Kidney (tissue), 22 donors: ENCODE measurements at places on chromosomes 7 and 10.

- H3K36me3 ChIP-seq, result no peaks in the 10 kb centered on the region
- H3K4me3 ChIP-seq, result no peak overlapping the region
- H3K27me3 ChIP-seq, result no peaks in the 10 kb centered on the region
- peak; percentile 81 for DNase-seq
- no peak overlapping the region for H3K27ac ChIP-seq
- no peaks in the 10 kb centered on the region for H3K4me1 ChIP-seq
These were observed 425.7 kb upstream of the NFE2L3 start for GRCh38 chr7:25726170-25726780.

DNA sequence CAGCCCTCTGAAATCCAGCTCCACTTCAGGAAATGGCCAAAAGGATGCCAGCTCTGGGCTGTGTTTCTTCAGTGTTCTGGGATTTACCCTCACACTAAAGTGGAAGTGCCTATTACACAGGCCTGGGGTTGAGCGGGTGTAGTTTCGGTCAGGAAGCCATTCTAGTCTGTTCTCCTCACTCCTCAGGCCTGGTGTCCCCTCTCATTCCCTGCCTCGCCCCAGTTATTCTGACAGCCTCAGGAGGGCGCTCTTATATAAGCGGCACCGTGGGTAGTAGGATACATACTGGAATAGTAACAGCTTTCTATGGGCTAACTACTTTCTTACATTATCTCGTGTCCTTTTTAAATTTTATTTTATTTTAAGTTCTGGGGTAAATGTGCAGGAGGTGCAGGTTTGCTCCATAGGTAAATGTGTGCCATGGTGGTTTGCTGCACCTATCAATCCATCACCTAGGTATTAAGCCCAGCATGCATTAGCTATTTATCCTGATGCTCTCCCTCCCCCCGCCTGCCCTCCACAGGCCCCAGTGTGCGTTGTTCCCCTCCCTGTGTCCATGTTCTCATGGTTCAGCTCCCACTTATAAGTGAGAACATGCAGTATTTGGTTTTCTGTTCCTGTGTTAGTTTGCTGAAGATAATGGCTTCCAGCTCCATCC, 12.2 kb upstream of the LGI1 start:
- no peaks in the 10 kb centered on the region for H3K27me3 ChIP-seq
- no peaks in the 10 kb centered on the region for H3K36me3 ChIP-seq
- H3K4me1 ChIP-seq, result no peaks in the 10 kb centered on the region
- peak; percentile 29 for DNase-seq
- H3K27ac ChIP-seq, result no peak overlapping the region

DNA sequence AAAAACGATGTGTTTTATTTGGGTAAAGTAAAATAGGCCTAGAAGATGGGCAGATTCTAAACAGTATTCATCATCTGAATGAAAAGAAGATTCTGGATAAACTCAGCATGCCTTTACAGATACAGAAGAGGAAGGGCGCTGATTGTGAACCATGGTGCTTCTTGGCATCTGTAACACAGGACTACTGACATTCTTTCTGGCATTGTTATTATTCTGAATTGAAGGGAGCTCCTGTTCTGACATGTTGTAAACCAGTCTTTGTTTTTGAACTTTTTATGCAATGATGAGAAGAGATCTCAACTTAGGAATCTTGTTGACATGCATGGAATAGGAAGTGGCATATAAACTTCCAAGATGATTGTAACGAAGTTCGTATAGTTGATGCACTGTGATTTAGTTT, 13.5 kb downstream of the RPA3 start:
- no peak for DNase-seq
- H3K4me3 ChIP-seq, result no peak overlapping the region
- no peak overlapping the region for H3K27ac ChIP-seq
- no peaks in the 10 kb centered on the region for H3K27me3 ChIP-seq
- H3K36me3 ChIP-seq, result no peaks in the 10 kb centered on the region

DNA sequence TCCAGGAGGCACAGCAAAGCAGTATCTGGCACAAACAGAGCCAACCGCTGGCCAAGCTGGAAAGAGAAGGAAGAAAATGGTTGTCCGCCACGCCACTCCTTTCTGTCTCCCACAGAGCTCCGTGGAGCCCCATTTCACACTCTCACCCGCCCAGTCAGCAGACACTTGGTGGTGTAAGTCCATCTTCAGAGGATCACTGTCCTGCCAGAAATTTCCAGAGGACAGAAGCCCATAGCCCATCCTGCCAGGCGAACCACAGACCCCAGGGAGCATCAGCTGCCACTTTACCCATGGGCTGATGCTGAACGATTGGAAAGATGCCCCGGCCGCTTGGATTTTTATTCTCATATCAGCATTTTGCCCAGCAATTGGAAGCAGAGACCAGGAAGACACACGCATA, 144.7 kb upstream of the LYZL2 start:
- H3K4me1 ChIP-seq, result no peaks in the 10 kb centered on the region
- no peak overlapping the region for H3K4me3 ChIP-seq
- DNase-seq, result no peak
- H3K27ac ChIP-seq, result no peak overlapping the region

- no peak overlapping the region for H3K4me3 ChIP-seq
- peaks cover 14% of the 10 kb centered on the region for H3K4me1 ChIP-seq
- DNase-seq, result no peak
- no peak overlapping the region for H3K27ac ChIP-seq
- H3K36me3 ChIP-seq, result no peaks in the 10 kb centered on the region
These were observed 104.0 kb downstream of the JCAD start for GRCh38 chr10:29955329-29955935.

DNA sequence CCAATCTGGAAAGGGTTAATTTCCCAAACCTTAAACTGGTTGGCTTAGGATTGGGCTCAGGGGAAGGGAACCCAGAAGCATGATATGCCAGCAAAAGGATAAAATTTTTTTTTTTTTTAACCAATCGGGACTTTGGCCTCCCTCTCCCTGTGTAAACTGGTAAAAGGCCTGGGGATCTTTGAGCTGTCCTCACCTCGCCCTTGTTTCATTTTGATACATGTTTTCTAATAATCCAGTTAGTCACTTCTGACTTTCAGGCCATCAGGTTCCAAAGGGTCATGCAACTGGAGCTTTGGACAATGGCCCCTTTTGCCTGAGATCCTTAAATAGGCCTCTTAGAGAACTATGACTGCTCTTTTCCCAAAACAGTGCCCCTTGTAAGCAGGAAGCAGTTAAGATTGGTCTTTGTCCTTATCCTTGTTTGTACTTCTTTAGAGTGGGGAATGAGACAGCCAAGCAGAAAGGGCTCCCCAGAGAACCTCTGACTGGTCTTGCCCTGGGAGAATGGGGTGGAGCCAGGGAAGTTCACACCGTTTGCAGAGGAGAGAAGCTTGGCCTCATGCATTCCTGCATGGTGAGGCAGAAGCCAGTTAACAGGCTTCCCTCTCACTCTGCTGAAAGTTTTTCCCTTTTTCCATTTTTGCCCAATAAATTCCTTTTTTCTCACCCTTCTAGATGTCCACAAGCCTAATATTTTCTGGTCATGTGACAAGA, 424.2 kb upstream of the CNTNAP2 start:
- DNase-seq, result no peak
- no peaks in the 10 kb centered on the region for H3K36me3 ChIP-seq
- no peak overlapping the region for H3K4me3 ChIP-seq

DNA sequence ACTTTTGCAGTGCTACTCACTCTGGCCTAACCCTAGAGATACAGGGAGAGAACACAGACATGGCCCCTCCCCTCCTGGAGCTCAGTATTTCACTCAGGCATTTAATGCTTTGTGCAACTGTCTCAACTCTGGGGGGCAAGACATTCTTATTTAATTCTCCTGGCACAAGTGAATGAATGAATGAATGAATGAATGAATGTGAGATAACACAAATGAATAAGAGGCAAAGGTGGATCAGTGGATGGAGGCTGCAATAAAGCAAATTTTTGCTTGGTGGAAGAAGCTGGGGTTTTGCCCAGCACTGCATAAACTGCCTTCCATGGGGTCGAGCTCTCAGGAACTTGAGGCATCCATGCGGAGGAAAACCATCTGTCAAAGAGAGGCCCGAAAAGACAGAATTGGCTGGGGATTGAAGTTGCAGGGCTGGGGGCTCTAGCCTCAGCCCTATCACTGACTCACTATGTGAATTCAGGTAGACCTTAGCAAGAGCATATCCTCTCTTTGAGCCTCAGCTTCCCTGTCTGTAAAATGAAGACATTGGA, 441.4 kb upstream of the ZMIZ1 start:
- DNase-seq, result peak; percentile 26
- H3K4me1 ChIP-seq, result no peaks in the 10 kb centered on the region
- no peaks in the 10 kb centered on the region for H3K27me3 ChIP-seq
- no peaks in the 10 kb centered on the region for H3K36me3 ChIP-seq
- H3K27ac ChIP-seq, result no peak overlapping the region

DNA sequence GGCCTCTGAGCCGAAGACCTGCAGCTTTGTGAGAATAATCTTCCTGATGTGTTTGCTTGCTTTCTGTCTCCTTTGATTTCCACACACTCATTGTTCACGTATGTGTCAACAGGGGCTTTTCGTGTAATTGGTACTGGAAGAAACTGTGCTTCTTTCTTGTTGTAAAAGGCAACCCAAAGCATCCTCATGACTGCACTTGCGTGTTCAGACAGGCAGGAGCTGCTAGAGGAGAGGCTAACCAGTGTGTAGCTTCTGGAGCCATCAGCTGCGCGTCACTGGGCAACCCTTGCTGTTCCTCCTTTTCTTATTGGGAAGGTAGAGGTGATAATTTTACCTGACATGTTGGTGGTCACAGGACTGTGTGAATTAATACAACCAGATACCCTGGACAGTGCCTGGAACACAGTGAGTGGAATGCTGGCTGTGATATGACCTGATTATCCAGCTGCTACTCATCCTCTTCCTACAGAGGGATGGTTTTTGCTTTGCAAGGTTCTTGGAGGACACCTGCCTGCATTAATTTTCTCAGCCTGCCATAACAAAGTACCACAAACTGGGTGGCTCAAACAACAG, 213.0 kb downstream of the ABCA13 start:
- no peaks in the 10 kb centered on the region for H3K36me3 ChIP-seq
- H3K27ac ChIP-seq, result no peak overlapping the region
- no peak overlapping the region for H3K4me3 ChIP-seq
- H3K27me3 ChIP-seq, result no peaks in the 10 kb centered on the region
- no peak for DNase-seq
- H3K4me1 ChIP-seq, result no peaks in the 10 kb centered on the region

DNA sequence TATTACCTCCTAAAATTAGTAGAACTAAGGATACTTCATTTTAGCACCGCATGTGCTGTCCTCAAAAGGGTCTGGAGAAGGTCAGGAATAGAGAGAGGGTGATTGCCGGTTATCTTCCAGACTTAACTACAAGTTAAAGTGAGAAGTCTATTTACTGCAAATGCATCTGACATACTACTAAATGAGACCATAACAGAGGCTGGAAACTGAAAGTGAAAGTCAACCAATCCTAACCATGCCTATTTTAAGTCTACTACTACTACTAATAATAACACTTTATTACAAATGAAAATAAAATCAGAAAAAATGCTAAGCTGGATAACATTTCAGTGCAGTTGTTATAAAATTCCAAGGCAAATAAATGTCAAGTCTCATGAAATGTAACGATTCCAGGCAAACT, 244.7 kb downstream of the KIF20B start:
- H3K36me3 ChIP-seq, result no peaks in the 10 kb centered on the region
- no peaks in the 10 kb centered on the region for H3K4me1 ChIP-seq
- H3K4me3 ChIP-seq, result no peak overlapping the region
- H3K27me3 ChIP-seq, result no peaks in the 10 kb centered on the region
- no peak overlapping the region for H3K27ac ChIP-seq
